ENCODE measurements at places on chromosomes 12 and 14.
A peak's percentile ranks its signal among the peaks of the same experiment; 100 is the strongest.

DNA sequence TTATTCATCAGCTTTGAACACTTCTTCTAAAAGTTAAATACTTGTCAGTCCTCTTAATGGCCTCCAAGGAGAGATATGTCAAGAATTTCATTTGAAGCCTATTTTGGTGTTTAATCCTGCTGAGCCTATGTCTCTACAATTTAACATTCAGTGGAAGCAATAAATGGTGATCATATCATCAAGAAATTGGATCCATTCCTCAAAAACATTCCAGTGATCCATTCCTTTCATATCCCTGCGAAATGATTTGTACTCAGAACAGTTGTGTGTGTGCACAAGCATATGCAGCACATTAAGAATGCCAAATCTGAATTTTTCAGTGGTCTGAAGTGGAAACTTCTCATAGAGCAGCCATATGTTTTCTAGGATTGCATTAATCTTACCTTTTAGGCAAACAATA is 373.7 kb upstream of the SYT1 start:
- no peak for DNase-seq

GRCh38 chr14:103928011-103928890 is at the start of gene TDRD9:
TDRD9 (plus strand) TSS chr14:103928456; CDS start chr14:103928510, 54 bp downstream.
- peak; percentile 17 for DNase-seq

DNA sequence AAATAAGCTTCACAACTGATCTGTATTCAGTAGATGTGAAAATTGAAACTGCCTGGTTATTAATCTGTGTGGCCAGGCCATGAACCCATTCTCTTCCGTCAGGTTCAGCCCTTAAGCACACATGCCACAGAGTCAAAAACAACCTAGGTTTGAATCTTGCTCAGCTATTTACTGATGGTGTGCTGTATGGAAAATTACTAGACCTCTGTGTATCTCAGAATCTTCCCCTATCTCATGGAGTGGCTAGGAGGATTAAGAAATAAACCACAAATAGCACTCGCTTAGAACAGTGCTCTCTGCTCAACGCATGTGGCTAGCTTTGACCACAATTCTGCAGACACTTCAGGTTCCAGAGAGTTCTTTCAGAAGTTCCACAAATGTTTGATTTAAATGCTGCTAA is 240.7 kb upstream of the PLEKHG7 start:
- peak; percentile 10 for DNase-seq

- no peak for DNase-seq
Measured at GRCh38 chr12:106975993-106976658, 10.8 kb downstream of the MTERF2 start.

GRCh38 chr12:49832836-49833421 is 4.7 kb upstream of the NCKAP5L start:
- no peak for DNase-seq

All from CD4-positive, alpha-beta memory T cell (primary cell).